ENCODE measurements at places on chromosomes 12 and 14.

DNA sequence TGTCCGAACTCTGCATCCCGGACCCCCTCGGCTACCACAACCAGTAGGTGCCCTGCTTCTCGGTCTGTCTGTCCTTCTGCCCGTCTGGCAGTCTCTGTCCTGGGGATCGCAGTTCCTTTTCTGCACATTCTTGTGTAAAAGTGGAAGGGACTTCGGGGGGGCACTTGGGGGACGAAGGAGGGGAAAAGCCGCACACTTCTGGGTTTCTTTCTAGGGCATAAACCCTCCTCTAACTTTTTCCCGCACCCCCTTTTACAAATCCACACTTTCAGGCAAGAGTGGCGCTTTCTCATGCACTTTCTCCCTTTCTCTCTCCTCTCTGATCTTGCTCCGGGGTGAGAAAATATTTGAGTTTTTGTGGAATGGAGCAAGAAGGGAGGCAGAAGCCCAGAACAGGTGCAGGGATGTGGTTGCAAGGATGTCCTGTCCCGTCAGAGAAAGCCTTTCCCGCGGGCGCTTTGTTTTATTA lies 506 bp downstream of the ESRRB start:
- DNase-seq = no peak

DNA sequence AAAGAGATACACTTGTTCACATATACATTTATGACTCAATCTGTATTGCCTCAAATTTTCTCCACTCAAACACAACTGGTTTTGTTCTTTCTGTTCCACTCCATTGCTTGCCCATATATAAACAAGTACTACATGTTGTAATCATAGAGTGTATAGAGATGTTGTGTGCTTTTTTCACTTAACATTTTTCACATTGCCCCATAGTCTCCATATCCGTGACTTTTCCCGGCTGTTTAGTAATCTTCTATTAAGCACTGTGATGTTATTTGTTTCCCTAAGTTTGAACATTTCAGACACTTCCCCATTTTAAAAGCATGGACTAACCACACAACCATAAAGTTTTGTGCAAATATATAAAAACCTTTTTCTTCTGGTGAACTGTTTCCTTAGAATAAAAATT lies 45.5 kb upstream of the PTPRR start:
- DNase-seq = no peak

GRCh38 chr12:58378028-58378427 lies 436.7 kb downstream of the ATP23 start:
- DNase-seq = no peak

DNA sequence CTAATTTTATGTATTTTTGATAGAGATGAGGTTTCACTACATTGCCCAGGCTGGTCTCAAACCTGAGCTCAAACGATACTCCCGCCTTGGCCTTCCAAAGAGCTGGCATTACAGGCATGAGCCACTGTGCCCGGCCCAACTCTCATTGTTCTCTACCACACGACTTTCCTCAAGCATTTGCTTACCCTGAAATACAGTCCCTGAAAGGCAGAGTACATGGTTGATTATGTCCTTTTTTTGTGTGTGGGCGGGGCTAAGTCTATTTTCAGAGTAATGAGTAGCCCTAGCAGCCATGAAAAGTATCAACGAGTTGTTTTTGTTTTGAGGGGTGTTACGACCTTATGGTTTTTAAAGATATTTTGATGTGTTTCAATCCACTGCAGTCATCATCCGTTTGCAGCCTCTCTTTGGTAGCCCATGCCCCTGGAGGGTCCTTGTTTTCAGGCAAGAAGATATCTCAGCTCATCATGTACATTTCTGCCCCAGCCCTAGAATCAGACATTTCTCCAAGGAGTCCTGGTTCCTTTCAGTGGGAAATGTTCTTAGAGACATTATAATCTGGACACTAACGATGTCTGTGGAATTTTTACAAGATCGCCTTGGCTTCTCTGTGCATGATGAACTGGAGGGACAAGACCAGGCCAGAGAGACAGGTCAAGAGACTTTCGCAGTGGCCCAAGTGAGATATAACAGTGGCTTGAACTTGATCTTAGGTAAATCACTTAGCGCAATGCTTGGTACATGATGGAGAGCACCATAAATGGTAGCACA lies 8.7 kb downstream of the ACACB start:
- DNase-seq = no peak

DNA sequence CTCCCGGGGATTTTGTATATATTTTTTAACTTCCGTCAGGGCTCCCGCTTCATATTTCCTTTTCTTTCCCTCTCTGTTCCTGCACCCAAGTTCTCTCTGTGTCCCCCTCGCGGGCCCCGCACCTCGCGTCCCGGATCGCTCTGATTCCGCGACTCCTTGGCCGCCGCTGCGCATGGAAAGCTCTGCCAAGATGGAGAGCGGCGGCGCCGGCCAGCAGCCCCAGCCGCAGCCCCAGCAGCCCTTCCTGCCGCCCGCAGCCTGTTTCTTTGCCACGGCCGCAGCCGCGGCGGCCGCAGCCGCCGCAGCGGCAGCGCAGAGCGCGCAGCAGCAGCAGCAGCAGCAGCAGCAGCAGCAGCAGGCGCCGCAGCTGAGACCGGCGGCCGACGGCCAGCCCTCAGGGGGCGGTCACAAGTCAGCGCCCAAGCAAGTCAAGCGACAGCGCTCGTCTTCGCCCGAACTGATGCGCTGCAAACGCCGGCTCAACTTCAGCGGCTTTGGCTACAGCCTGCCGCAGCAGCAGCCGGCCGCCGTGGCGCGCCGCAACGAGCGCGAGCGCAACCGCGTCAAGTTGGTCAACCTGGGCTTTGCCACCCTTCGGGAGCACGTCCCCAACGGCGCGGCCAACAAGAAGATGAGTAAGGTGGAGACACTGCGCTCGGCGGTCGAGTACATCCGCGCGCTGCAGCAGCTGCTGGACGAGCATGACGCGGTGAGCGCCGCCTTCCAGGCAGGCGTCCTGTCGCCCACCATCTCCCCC lies 777 bp downstream of the ASCL1 start:
- DNase-seq = no peak

- no peak for DNase-seq
Measured at GRCh38 chr12:107661830-107662229, 23.8 kb upstream of the PWP1 start.

DNA sequence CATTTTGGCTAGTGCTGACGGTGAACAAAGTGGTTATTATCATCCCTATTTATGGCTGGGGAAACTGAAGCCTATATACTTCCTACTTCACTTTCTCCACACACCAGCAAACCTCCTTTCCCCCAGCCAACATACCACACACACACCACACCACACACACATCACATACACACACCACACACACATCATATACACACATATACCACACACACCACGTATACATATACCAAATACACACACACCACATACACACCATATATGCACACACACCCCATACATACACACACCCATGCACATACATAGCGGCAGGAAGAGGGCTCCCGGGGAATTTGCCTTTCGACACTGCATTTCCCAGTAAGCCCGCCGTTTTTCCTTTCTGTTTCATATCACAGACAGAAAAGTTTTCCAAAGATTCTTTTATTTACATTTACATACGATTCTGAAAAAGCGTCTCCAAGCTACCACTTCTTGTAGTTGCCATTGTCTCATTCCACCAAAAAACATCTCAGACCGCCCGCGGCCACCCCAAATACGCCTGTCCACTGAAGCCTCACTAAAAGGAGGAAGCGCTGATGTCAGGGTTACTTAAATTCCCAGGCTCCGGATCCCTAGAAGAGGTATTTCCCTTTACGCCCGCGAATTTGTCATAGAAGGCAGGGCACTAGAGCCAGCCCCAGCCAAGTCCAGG lies 823 bp upstream of the RAB5B start:
- DNase-seq = no peak

GRCh38 chr14:102557434-102558226 lies 34.8 kb upstream of the RCOR1 start:
- DNase-seq = no peak

GRCh38 chr12:1281683-1282366 lies 290.8 kb downstream of the ERC1 start:
- DNase-seq = no peak

GRCh38 chr12:53192531-53193021 lies 11.9 kb upstream of the CSAD start:
- no peak for DNase-seq

DNA sequence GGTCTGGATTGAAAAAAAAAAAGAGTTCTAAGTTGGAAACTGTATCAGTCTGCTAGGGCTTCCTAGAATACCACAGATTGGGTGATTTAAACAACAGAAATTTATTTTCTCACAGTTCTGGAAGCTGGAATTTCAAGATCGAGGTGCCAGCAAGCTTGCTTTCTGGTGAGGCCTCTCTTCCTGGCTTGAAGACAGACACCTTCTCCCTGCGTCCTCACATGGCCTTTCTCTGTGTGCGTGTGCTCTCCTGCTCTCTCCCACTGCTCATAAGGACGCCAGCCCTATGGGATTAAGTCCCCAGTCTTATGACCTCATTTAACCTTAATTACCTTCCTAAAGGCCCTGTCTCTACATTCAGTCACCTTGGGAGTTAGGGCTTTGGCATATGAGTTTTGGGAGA lies 215.5 kb downstream of the PIK3C2G start:
- DNase-seq = no peak

- DNase-seq = no peak
Measured at GRCh38 chr12:72547573-72547972, 275.4 kb downstream of the TRHDE start.

- no peak for DNase-seq
Measured at GRCh38 chr12:126342866-126343265, 1277.6 kb downstream of the AACS start.

DNA sequence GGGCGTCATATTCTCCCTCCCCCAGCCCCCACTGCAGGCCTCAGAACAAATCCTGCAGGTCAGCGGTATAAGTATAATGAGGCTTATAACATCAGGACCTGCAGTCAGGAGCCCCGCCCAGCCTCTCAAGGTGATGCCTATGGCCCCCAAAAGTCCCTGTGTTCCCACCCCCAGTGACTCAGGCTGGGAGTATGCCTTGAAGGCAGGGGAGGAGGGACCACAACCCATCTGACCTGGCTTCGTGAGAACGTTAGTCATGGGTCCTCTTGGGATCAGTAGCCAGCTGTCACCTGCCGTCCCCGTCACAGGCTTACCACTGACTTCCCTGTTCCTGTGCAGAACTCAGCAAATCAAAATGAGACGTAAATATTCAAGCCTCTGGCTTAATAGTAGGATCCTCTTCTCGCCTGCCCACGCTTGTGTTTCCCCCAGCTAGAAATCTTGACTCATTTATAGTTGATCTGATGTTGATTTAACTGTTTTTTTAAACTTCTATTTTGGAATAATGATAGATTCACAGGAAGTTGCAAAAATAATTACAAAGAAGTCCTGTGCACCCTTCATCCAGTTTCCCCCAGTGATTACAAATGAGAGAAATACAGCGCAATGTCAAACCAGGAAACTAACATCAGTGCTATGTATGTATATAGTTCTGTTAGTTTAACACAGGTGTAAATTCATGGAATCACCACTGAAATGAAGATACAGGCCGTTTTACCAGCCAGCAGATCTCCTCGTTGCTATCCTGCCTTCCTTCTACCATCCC lies 107.5 kb downstream of the ADGRD1 start:
- DNase-seq = no peak

- no peak for DNase-seq
Measured at GRCh38 chr12:52224151-52224550, 8.9 kb upstream of the KRT7 start.

DNA sequence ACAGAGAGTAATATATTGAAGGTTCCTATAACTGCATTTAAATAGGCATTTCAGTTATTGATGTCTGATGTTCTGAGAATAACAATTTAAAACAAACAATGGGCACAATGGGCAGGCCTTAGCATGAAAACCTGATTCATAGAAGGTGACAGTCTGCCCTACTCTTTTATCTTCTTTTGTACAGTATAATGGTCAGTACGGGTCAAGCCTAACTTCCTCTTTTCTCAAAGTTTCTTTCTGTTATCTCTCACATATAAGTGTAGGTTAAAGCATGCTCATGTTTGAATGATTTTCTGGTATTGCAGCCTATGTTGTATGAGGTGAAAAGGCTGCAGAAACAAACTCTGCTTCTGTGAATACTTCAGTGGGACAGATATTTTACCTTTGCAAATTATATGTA lies 14.2 kb downstream of the FKBP3 start:
- DNase-seq = no peak

DNA sequence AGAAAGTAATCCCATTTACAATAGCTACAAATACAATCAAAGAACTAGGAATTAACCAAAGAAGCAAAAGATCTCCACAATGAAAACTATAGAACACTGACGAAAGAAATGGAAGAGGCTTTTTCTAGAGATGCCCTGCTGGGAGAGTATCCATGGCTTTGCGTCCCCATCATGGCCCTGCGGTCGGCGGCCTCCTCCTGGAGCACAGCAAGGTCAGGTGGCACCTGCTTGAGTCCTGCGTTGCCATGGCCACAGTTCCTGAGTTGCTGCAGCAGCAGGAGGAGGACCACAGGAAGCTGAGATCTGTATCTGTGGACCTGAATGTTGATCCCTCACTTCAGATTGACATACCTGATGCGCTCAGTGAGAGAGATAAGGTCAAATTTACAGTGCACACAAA lies 143.5 kb downstream of the SLC5A8 start:
- DNase-seq = no peak

DNA sequence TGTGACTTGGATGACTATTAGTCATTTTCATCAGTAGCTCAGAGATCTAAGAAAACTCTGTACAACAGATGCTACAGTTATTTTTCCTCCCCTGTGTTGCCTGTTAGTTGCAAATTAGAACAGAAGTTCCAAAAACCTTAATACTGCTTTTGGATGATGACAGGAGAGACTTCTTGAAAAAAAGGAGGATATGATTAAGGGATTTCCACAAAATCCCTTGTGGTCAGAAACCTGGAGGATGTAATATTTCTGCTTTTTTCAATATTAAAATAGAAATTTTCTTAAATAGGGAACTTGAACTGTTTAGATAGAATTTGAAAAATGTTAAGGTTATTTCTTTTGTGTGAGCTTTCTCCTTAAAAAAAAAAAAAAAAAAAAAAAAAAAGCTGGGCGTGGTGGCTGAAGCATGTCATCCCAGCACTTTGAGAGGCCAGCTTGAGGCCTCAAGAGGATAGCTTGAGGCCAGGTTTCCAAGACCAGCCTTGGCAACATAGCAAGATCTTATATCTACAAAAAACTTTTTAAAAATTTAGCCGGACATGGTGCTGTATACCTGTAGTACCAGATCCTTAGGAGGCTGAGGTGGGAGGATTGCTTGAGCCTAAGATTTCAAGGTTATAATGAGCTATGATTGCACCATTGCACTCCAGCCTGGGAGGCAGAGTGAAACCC lies 14.1 kb downstream of the CMAS start:
- DNase-seq = no peak

- no peak for DNase-seq
Measured at GRCh38 chr12:125552295-125552694, 487.1 kb downstream of the AACS start.

DNA sequence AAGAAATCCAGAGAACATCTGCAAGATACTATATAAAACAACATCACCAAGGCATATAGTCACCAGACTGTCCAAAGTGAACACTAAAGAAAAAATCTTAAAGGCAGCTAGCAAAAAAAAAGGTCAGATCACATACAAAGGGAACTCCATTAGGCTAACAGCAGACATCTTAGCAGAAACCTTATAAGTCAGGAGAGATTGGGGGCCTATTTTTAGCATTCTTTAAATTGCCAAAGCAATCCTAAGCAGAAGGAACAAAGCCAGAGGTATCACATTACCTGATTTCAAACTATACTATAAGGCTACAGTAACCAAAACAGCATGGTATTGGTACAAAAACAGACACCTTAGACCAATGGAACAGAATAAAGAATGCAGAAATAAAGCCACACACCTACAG lies 92.5 kb downstream of the IPO8 start:
- DNase-seq = no peak

GRCh38 chr12:69171881-69172280 lies 67.5 kb upstream of the CPSF6 start:
- DNase-seq = no peak

GRCh38 chr14:105023144-105023543 lies 2.3 kb upstream of the CDCA4 start:
- no peak for DNase-seq

All from cortex of kidney (tissue), 1 donor.